ENCODE measurements at places on chromosomes 7 and 10.
A peak's percentile ranks its signal among the peaks of the same experiment; 100 is the strongest.

DNA sequence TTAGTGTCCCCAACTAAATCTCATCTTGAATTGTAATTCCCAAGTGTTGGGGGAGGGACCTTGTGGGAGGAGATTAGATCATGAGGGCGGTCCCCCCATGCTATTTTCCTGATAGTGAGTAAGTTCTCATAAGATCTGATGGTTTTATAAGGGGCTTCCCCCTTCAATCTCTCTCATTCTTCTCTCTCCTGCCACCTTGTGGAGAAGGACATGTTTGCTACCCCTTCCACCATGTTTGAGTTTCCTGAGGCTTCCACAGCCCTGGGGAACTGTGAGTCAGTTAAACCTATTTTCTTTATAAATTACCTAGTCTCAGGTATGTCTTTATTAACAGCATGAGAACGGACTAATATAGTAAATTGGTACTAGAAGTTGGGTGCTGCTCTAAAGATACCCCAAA is 365.6 kb downstream of the ANKRD7 start:
- no peak for DNase-seq

- no peak for DNase-seq
Observed at GRCh38 chr7:139427788-139428187, 55.7 kb downstream of the KLRG2 start.

- no peak for DNase-seq
Observed at GRCh38 chr10:50346942-50347341, 95.6 kb upstream of the ASAH2 start.

GRCh38 chr10:69960606-69960987 is 92.0 kb upstream of the MACROH2A2 start:
- DNase-seq = no peak

DNA sequence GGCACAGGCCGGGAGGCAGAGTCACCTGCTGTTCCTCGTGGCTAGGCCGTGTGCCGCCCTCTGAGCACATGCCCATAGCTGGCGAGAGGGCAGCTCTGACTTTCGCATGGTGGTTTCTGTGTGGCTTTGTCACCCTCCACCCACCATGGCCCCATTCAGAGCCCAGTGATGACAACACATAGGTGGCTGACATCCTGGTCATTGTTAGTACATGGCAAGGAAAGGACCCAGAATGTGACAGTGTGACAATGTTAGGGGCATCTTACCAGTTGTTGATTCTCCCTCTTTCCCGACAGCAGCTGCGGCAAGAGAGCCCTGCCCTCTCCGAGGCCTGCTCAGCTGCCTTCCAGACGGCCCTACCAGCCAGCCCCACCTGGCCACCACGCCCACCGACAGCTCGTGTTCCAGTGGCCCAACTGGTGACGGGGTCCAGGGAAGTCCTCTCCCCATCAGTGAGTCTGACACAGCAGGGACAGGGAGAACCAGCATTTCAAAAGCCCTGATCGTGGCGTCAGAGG is 52.2 kb downstream of the ZNF467 start:
- no peak for DNase-seq

DNA sequence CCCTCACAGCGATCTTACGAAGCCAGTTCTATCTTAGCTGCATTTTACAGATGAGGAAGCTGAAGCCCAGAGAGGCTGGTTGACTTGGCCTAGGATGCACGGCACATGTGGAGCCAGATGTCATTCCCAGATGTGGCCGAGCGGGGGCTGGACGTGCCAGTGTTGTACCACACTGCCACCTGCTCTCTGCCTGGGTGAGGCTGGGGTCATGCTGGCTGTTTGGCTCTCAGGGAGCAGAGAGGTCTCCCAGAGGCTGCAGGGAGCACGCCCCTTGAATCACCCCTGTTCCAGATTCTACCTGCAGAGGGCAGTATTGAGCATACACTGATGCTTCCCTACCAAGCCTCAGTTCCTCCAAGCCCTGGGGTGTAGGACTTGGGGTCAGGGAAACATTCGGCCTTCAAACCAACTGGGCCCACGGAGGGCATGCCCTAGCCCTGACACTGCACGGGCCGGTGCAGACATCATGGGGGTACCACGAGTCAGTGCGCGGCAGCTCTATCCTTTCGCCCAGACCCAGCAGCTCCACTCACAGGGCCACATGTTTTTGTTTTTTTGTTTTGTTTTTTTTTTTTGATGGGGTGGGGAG is 3.8 kb upstream of the GTF2IRD1 start:
- peak; percentile 67 for DNase-seq

GRCh38 chr7:139594911-139595476 is 71.5 kb downstream of the CLEC2L start:
- no peak for DNase-seq

DNA sequence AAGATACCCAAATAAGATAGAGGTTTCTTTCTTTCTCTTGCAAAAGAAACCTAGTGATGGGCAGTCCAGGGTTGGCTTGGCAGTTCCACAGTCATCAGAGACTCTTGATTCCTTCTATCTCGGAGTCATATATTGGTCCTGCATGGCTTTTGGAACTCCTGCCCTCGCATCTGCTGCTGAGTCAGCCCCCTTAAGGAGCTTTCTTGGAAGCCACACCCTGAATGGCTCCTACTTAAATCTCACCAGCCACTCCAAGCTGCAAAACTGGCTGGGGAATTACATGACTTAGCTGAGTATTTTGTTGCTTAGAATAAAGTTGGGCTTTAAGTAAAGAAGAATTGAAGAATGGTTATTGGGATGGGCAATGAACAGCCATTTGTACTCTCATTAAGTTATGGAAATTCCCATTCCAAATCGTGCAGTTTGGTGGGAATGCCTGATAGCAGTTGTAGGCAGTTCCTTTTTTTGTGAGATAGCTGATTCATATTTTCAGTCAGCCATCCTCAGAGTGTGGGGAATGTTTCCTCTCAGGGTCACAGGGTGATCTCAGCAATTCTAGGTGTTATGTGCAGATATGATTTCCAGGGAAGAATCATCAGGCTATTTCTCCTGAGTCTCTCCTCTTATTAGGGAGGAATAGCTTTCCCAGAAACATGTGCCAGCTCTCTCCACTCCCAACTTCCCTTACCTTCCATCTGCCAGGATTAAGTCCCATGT is 209.9 kb downstream of the BBS9 start:
- DNase-seq = no peak

DNA sequence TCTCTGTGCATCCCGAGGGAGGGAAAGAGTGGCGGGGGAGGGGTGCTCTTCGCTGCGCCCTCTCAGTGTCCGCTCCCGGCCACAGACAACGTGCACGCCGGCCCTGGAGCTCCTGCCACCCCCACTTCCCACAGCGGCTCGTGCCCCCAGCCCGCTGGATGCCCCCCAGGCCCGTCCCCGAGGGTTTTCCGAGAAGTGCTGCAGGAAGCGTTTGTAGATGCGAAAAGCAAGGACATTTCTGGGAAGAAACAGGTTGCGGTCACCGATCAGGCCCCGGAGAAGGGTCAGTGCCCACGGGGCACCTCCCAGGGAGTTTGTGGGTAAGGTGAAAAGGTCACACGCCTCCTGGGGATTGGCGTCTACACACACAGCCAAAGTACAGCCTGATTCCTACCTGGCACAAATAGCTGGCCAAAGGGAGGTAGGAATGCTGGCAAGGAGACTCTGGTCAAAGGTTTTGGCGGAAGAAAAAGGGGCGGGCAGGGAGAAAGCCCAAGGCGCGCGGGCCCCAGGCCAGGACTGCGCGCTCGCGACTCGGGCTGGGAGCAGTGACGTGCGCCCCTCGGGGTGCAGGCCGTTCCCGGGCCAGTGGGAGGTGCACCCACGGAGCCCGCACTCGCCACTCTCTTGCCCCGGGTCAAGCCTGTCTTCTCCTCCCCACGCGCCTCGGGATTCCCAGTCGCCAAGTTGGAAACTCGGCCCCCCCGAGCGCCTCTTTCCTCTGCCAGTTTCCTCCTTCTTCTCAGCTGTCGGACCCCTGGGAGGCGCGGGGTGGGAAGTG is 1.5 kb upstream of the NRP1 start:
- no peak for DNase-seq

DNA sequence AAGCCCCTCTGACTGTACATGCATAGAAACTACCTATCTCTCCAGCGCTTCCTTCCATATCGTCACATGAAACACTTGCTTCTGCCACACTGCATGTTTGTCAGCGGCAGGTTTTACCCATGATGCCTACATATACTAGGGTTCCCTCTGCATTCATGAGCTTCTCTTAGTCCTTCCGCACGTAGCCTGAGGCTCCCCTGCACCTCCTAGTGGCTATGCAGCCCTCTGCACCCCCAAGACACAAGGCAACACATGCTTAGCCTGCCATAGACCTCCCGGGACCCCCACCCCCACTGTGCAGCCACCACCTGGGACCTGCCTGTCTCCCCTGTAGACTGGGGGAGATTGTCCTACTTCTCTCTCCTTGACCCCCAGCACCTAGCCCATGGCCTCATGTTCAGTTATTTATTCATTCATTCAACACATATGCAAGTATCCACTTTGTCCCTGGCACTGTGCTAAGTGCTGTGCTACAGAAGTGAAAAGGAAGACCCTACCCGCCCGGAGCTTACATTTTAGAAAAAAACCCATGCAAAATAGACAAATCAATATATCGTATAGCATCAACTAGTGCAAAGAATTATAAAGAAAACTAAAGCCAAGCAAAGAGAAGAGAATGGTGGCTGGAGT is 23.5 kb downstream of the TMEM273 start:
- no peak for DNase-seq

GRCh38 chr7:17951742-17952254 is 11.5 kb upstream of the SNX13 start:
- DNase-seq = no peak

DNA sequence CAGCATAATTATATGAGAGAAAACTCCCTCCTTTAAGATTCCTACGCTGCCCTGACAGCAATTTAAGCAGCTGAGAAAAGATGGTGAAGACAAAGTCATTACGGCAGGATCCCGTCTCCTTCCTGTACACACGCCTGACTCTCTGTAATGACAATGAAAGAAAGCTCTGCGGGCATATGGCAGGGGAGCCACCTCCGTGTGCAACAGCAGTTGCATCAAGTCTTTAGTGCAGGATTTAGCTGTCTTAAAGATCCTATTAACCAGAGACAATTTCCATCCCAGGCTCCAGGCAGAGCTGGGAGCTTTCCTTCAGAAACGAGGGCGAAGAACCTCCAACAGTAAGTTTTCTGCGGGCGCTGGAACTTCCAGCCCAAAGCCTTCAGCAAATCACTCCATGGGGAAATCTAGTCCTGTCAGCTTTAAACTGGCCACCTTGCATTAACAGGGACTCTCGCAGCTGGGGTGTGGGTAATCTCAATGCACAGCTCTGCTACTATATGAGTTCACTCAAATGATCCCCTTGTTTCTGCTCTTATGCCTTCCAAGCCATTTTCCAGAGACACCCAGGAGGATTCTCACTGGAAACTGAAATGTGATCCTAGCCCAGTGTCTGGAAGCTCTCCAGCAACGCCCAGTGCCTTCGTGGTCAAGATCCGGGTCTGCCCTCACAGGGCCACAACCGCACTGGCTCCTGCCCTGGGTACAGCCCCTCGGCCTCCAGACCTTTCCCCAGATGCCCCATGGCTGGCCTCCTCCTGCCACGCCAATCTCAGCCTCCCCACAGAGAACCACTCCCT is 74.9 kb downstream of the CTBP2 start:
- no peak for DNase-seq

GRCh38 chr10:48802611-48803071 is 118.0 kb downstream of the WDFY4 start:
- no peak for DNase-seq

DNA sequence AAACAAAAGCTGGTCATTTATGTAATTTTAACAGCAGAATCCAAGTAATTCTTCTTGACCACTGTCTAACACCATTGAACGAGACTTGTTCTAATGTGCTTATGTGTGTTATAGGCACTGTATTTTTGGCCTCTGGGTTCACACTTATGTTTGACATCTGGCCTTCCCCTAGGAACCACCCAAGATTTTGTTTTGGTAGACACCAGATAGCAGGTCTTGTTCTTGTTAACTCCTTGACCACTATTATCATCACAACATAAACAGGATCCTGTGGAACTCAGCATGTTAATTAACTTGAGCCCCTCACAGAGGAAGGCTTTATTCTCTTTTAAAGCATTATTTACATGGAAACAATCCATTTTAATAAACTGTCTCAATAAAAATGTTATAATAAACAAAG is 167.7 kb downstream of the SEMA3D start:
- no peak for DNase-seq

GRCh38 chr7:16404636-16405035 is 16.7 kb downstream of the CRPPA start:
- no peak for DNase-seq
